RKO (cell line): ENCODE measurements at places on chromosomes 5 and 9.

- DNase-seq: no peak
Measured at GRCh38 chr9:116156621-116157314, 3.2 kb downstream of the PAPPA start.

- no peak for DNase-seq
Measured at GRCh38 chr5:886036-886435, 6.6 kb downstream of the BRD9 start.

DNA sequence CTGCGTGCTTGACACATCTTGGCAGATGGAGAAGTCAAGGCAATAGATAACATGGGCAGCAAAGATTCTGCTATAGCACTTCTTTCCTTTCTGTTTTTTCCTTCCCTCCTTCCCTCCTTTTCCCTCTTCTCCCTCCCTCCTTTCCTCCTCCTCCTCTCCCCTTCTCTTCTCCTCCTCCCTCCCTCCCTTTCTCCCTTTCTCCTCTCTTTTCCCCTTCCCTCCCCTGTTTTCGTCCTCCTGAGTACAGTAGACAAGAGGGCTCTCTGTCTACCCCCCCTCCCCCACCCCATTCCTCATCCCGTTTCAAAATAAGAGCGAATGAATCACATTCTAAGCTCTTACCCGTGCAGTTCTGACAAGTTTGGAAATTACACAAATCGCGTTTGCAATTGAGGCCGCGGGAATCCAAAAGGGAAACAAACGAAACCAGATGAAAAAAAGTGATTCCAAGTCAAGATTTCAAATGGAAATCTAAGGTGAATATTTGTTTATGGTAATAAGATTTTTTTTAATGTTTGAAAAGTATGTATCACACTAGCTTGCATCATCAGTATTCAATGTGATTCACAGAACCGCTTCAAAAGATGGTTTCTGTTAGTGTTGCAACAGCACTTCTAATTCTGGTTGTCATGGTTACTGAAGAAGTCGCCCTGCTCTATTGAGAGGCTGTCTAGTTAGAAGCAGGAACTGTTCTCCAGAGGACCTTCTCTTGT is 1.3 kb downstream of the NIM1K start:
- DNase-seq: peak; percentile 94

GRCh38 chr9:135600296-135600817 is 38.8 kb downstream of the PAEP start:
- DNase-seq: no peak

DNA sequence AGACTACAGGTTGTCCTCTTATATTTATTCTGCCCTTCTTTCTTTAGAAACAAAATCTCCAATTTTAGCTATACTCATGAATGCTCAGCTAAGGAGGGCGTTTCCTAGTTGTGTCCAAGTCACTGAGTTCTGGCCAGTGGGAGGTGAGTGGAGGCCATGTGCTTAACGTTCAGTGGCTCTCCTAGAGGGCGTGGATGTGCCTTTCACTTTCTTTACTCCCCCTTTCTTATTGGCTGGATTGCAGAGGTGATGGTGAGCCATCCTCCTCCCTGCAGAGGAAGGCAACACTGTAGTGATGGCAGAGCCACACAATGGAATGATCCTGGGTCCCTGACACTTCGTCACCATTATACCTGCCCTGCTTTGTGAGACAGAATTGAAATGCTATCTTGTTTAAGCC is 54.6 kb downstream of the ALG2 start:
- no peak for DNase-seq

GRCh38 chr9:84891924-84892323 is 222.4 kb downstream of the NTRK2 start:
- no peak for DNase-seq

GRCh38 chr5:78547731-78548615 is 100.6 kb downstream of the LHFPL2 start:
- no peak for DNase-seq

GRCh38 chr9:114507726-114508125 is 2.5 kb upstream of the WHRN start:
- DNase-seq: peak; percentile 57

DNA sequence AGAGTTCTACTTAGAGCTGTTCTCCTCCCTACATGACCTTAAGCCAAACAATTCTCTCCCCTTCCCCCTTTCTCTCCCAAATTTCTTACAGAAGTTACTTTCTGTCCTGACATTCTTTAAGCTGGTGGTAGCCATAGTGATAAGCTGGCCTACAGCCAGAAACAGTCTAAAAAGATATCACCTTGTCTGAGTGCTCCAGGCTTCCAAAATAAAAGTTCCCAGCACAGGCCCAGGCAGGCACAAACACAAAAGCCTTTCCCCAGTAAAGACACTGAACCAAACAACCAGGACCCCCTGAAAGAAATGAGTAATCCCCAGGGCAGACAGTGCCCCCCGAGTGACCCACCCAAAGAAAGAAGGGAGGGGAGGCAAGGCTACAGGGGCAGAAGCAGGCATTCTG is 19.2 kb downstream of the SIL1 start:
- no peak for DNase-seq

DNA sequence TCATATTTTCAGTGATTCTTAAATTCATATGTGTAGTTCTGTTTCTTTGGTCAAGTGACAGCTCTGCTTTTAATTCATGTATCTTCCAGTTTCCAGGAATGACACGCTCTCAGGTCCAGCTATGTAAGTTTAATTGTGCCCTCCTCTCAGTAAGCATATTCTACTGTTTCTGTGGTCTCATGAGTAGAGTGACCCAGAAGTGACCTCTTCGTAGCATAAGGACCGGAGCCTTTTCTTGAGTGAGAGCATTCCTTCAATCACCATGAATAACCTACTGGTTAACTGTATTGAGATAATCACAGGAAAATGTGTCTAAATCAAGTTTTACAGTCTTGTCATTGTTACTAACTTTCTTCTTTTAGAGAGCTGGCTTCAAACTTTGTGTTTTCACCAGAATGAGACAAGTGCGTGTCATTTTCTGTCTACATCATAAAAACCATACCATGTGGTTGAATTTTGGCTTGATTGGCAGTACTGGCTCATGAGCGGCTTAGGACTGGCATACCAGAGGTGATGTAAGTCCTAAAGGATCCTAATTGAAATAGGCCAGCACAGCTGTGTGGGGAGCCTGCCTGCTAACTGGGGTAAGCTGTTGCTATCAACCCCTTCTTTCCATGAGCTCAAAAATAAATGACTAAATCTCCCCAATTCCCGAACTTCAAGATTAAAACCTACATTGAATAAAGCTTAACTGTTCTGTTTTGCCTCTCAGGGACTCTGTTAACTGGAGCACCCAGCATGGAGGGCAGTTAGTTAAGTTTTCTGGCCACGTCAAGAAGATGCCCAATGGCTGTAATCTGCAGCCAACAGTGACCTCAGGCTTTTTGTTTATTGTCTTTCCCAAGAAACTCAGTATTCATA is 4.8 kb downstream of the ADAMTSL1 start:
- DNase-seq: peak; percentile 83

DNA sequence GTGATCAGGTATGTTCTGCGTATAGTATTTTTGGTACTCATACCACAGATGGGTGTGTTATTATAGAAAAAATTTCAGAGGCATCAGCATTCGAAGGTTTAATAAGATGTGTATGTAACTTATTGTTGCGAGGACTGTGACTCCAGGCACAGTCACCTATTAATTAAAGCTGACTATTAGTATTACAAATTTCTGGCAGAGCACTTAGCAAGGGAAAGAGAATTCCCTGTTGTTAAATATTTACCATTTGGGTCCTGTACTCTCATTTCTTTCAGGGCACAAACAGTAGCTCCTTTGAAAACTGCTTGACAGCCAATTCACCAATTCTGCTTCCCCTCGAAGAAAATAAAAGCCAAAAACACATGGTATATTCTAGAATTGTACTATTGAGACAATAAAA is 653.8 kb downstream of the ELAVL2 start:
- DNase-seq: no peak

DNA sequence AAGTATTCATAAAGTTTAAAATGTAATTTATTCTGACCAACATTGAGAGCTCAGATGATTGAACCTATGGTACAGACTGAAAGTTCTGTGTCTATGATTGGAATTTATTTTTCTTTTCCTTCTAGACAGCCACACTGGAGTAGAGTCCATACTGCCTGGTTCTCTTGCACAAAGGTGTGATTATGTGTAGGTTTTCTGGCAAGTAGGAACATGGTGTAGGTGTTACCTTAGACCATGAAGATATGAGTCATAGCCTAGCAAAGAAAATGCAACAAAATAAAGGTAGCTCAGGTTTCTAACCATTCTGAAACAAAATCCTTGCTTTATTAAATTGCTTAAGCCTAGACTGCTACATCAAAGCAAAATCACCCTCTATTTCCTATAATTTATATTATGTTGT is 143.4 kb downstream of the CDH12 start:
- DNase-seq: no peak

GRCh38 chr9:138046641-138047301 is 169.2 kb downstream of the CACNA1B start:
- no peak for DNase-seq

- no peak for DNase-seq
Measured at GRCh38 chr5:61840361-61840760, 465.6 kb upstream of the KIF2A start.

GRCh38 chr9:109213285-109214121 is 46.5 kb upstream of the FRRS1L start:
- DNase-seq: no peak

GRCh38 chr5:80127116-80127552 is 92.0 kb downstream of the THBS4 start:
- DNase-seq: no peak

DNA sequence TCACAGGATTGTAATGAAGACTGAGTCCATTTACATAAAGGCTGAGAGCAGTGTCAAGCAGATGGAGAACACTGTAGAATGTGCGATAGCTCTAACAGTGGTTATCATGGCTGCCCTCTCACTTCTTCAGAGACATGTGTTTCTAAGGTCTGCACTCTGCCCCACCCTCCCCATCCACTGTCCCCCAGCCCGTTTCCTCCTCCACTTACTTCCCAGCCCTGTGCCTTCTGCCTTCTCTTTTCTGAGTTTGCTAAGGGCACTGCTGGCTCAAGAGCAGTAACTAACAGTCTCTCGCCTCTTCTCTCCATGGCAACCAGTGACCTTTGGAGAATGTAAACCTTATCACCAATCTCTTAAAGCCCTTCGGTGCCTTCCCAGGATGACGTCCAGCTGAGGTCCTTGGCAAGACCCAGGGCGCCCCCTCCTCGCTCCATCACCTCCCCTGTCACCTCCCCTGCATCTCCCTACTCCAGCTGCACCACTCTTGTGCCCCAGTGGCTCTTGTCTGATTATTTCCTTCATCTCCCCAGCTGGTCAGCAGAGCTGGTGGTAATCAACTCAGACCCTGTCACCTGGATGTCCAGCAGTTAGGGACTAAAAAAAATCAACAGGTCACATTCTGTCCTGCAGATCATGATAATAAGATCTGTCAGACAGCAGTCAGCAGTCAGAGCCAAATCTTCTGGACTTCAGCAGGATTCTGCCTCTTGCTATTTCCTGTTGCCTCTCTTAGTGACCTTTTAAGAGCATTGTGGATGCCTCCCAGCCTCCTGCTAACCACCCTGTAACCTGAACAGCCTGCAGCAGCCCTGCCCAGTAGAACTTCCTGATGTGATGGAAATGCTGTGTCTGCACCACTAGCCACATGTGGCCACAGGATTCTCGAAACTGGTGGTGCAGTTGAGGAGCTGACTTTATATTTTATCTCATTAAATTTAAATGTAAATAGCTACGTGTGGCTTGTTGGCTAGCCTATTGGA is 9.0 kb downstream of the FXN start:
- DNase-seq: no peak

DNA sequence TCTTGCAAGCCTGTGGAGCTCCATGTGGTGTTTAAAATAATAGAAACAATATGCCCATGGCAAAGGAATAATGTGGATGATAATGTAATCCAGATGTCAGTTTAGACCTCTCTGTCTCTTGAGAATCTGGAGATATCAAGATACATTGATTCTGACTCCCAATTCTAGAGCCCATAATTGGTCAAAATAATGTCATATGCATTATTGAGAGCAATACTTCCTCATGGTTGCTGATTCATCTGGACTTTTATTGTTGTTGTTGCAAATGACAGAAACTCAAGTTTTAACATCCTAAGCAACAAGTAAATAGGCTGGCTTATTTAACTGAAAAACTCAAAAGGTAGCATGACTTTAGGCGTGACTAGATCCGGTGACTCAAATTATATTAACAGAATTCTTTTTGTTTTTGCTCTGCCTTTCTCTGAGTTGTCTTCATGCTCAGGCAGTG is 152.1 kb downstream of the PCSK1 start:
- DNase-seq: no peak

DNA sequence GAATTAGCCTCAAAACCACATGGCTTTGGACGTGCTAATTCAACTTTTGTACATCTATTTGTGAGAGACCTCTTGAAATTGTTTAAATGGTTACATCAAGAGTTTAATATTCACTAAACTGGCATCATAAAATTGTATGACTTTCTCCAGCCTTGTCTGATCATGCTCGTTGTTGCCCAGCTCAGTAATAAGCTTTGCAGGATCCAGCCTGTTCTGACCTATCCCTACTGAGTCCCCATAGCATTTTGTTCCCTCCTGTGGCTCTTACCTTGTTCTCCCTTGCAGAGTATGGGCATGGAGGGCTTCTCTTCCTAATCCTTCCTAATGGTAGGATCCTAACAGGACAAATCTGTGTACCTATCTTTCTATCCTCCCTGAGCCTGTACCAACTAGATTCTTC is 6.3 kb downstream of the EXOSC3 start:
- no peak for DNase-seq

- no peak for DNase-seq
Measured at GRCh38 chr5:151880324-151880723, 44.3 kb downstream of the GLRA1 start.

DNA sequence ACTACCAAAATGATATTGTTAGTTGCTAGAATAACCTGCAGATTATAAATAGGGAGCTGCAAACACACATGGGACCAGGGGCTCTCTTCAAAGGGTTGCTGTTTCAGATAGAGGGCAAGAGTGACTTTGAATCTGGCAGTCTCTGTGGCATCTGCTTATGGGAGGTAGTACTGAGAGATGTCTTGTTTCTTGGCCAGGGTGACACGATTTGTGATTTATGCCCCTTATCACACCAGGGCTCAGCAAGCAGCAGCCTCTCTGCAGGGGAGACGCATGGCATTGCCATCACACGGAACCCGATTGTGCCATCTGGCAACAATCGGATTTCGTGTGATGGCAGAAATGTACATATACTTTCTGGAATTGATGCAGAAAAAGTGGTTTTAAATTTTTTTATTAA is 615.6 kb downstream of the ZNF608 start:
- DNase-seq: no peak

DNA sequence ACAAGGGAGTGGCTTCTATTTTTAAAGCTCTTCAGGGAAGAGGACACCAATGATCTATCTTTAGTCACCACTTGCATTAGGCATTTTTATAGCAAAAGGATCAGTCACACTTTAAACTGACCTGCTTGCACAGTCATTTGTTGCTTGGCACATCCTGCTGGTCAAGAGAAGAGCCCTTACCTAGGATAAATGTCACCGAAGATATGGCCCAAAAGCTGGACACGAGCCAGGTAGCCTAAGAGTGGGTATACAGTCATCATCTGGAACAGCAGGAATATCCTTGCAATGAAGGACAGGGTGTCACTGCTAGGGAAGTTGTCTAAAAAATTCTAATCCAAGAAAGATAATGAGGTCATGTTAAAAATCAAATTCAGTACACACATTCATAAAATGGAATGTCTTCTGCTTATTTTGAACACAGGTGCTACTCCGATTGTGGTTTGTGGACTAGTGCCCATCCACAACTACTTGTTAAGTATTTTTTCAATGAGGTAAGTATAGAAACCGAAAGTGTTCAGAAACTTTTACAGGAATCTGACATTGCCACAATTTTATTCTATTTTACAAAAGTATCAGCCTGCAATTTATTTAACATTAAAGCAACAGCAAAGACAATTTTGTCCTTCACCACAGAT is 78.4 kb downstream of the SLC38A9 start:
- peak; percentile 12 for DNase-seq
